T-helper 2 cell (primary cell): ENCODE measurements at places on chromosomes 3 and 15.

- DNase-seq, result no peak
Observed at GRCh38 chr3:110589341-110589740, 482.3 kb upstream of the NECTIN3 start.

- DNase-seq, result no peak
Observed at GRCh38 chr15:38701149-38701548, 136.5 kb upstream of the RASGRP1 start.

GRCh38 chr15:84023636-84024035 lies 211.9 kb upstream of the GOLGA6L4 start:
- no peak for DNase-seq

- no peak for DNase-seq
Observed at GRCh38 chr3:117304681-117305080, 595.1 kb downstream of the TUSC7 start.
